Omental fat pad (tissue), 4 donors: ENCODE measurements at places on chromosomes 6 and 20. TPM values are rescaled to one million over a fixed set of nuclear protein-coding genes. Genes with fewer than 3 reads are reported as not detected.

TRAPPC3L gene
- not detected for total RNA-seq

SLC16A10 gene
- total RNA-seq = 19.1 TPM

OCSTAMP gene
- total RNA-seq = not detected

TCFL5 gene
- 6.1 TPM for total RNA-seq

GRM1 gene
- not detected for total RNA-seq

CDKN1A gene
- 611 TPM for total RNA-seq

PLCB1 gene
- total RNA-seq = 22.4 TPM
